ENCODE measurements at places on chromosomes 12 and 14.

GRCh38 chr12:51895378-51896135 is 7.7 kb downstream of the ANKRD33 start:
- DNase-seq: no peak

DNA sequence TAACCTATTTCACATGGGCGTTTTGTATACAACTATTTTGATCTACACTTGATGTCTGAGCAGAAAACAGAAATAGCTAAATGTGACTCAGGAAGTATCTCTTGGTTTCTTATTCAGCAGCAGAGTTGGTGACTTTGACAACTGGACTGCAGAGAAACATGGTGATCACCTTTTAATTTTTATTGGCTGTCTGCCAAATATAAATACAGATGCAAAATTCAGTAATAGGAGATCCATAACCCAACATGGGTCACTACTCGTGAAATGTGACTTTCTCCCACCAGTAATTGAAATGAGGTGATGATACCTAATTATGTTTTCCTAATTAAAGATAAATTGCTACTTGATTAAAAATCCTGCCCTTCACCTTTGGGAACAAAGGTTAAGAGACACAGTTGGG is 487.1 kb downstream of the NELL2 start:
- no peak for DNase-seq

DNA sequence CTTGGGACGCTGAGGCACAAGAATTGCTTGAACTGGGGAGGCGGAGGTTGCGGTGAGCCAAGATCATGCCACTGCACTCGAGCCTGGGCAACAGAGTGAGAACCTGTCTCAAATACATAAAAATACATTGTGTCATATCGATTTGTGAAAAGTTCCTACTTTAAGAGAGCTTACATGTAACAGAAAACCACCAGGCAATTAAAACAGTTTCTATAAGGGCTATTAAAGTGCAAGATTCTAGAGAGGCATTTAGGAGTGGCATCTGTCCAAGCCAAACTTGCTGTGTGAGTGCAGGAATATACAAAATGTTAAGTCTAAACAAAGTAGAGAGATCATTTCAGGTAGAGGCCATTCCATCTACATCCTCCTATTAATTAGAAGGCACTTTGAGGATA is 1.7 kb upstream of the NEK9 start:
- no peak for DNase-seq

- DNase-seq: no peak
Measured at GRCh38 chr14:90305176-90305601, 26.6 kb downstream of the NRDE2 start.

- no peak for DNase-seq
Measured at GRCh38 chr14:74697011-74697410, 15.9 kb downstream of the AREL1 start.

DNA sequence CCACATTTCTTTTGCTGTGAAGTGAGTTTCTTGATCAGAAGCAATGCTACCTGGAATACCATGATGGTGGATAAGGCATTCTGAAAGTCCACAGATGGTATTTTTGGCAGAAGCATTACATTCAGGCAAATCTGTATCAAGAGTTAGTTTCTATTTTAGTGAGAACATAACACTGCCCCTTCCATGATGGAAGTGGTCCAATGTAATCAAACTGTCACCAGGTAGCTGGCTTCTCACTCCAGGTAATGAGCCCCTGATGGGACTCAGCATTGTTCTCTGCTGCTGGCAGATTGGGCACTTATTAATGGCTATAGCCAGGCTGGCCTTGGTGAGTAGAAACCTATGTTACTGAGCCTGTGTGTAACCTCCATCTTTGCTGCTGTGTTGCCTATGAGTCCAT is 80.7 kb downstream of the KCNA5 start:
- no peak for DNase-seq

- no peak for DNase-seq
Measured at GRCh38 chr12:89831310-89832095, 122.9 kb upstream of the ATP2B1 start.

DNA sequence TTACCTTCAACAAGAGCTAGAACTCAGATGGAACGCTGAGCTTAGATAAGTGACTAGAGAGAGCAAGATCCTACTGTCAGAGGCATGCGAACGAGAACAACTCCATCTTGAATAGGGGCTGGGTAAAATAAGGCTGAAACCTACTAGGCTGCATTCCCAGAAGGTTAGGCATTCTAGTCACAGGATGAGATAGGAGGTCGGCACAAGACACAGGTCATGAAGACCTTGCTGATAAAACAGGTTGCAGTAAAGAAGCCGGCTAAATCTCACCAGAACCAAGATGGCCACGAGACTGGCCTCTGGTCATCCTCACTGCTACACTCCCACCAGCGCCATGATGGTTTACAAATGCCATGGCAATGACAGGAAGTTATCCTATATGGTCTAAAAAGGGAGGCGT is 59.6 kb upstream of the PLEKHG3 start:
- DNase-seq: no peak

All from T-helper 9 cell (primary cell).